ENCODE measurements at places on chromosomes 12 and 14. TPM values are rescaled to one million over a fixed set of nuclear protein-coding genes. Genes with fewer than 3 reads are reported as not detected.

Gene MSI1
- 1.0 TPM for total RNA-seq

Gene PPP4R4
- 0.48 TPM for total RNA-seq

Gene SLCO1B1
- 0.28 TPM for total RNA-seq

Gene HAL
- total RNA-seq, result 0.54 TPM

Gene IL23A
- 0.34 TPM for total RNA-seq

Gene YY1
- 62.4 TPM for total RNA-seq

Gene FAM222A
- total RNA-seq, result 4.6 TPM

Gene AICDA
- total RNA-seq, result 0.17 TPM

Gene PRPH
- total RNA-seq, result 2.1 TPM

Gene ASPG
- total RNA-seq, result 0.15 TPM

Gene SMIM41
- not detected for total RNA-seq

Gene RAD52
- 9.3 TPM for total RNA-seq

Gene KRT72
- total RNA-seq, result not detected

Gene SNRNP35
- total RNA-seq, result 18.8 TPM

Gene DPPA3
- not detected for total RNA-seq

Gene SENP1
- 10.6 TPM for total RNA-seq

Gene EIF5
- total RNA-seq, result 233 TPM

Gene ADCY4
- not detected for total RNA-seq

Gene TOMM20L
- total RNA-seq, result not detected

Gene VASH1
- total RNA-seq, result 3.4 TPM

Gene IRAK3
- 1.4 TPM for total RNA-seq

Gene RAB21
- total RNA-seq, result 35.7 TPM

Gene PTGDR
- total RNA-seq, result not detected

Gene MGST1
- total RNA-seq, result 731 TPM

Gene DAD1
- 368 TPM for total RNA-seq

Gene BTBD6
- total RNA-seq, result 43.3 TPM

Gene REP15
- total RNA-seq, result 0.30 TPM

Gene AGAP2
- 0.23 TPM for total RNA-seq

Gene SUDS3
- total RNA-seq, result 15.0 TPM

Gene PELI2
- total RNA-seq, result 1.6 TPM

Data from A549 treated with AZD2906 at 1 μM for 4 hours (cell line).